Activated CD4-positive, alpha-beta memory T cell treated with anti-CD3 and anti-CD28 coated beads, Interleukin-2, amount 10 ng/mL, durations not matched to agents 7 days and 5 days (primary cell): ENCODE measurements at places on chromosomes 4 and X.

DNA sequence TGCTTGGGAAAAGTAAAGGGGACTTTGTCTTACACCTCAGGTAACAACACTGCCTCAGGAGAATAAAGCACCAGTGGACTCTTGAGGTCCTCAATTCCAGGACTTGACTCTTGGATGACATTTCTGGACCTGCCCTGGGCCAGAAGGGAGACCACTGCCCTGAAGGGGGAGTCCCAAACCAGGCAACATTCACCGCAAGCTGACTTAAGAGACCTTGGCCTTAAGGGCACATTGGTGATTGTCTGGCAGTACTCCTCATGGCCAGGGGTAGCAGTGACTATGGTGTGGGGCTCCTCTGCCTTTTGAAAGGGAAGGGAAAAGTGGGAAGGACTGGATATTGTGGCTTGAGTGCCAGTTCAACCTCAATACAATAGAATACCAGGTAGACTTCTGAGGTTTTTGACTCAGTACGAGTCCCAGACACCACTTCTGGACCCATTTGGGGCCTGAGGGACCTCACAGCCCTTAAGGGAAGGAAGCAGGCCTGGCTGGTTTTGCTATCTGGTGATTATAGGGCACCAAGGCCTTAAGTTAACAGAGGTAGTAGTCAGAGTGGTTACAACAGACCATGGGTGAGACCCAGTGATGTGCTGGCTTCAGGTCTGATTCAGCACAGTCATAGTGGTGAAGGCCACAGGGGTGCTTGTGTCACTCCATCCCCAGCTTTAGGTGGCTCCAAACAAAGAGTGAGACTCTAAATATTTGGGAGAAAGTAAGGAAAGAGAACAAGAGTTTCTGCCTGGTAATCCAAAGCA is 121.2 kb upstream of the TET2 start:
- H3K27me3 ChIP-seq, result peaks cover 6% of the 10 kb centered on the region
- no peak for DNase-seq
- no peak overlapping the region for H3K27ac ChIP-seq

GRCh38 chr4:52751487-52751911 is 274 bp upstream of the ERVMER34-1 start:
- DNase-seq, result no peak
- peaks cover 4% of the 10 kb centered on the region for H3K36me3 ChIP-seq
- peaks cover 10% of the 10 kb centered on the region for H3K4me1 ChIP-seq
- H3K27ac ChIP-seq, result no peak overlapping the region

- peaks cover 34% of the 10 kb centered on the region for H3K4me1 ChIP-seq
- H3K36me3 ChIP-seq, result peaks cover 19% of the 10 kb centered on the region
- no peak for DNase-seq
- no peaks in the 10 kb centered on the region for H3K27me3 ChIP-seq
Measured at GRCh38 chrX:44898411-44899221, 25.6 kb downstream of the KDM6A start.

GRCh38 chrX:35919536-35920309 is at the start of gene CFAP47:
CFAP47 (plus strand) TSS chrX:35919734; CDS start chrX:35919800, 66 bp downstream.
- no peaks in the 10 kb centered on the region for H3K27me3 ChIP-seq
- no peak within 1 kb of the TSS for H3K4me3 ChIP-seq
- H3K27ac ChIP-seq, result no peak within 1 kb of the TSS
- DNase-seq, result no peak
- H3K36me3 ChIP-seq, result no peaks in the 10 kb centered on the region
- no peaks in the 10 kb centered on the region for H3K4me1 ChIP-seq

- H3K4me3 ChIP-seq, result peak within 1 kb of the TSS; percentile 75
- peaks cover 6% of the 10 kb centered on the region for H3K36me3 ChIP-seq
- no peak within 1 kb of the TSS for H3K27ac ChIP-seq
- peaks cover 47% of the 10 kb centered on the region for H3K27me3 ChIP-seq
Measured at GRCh38 chr4:84582988-84583875, at the start of gene CDS1. CDS1 (plus strand) TSS chr4:84583127; CDS start chr4:84583402, 275 bp downstream.

DNA sequence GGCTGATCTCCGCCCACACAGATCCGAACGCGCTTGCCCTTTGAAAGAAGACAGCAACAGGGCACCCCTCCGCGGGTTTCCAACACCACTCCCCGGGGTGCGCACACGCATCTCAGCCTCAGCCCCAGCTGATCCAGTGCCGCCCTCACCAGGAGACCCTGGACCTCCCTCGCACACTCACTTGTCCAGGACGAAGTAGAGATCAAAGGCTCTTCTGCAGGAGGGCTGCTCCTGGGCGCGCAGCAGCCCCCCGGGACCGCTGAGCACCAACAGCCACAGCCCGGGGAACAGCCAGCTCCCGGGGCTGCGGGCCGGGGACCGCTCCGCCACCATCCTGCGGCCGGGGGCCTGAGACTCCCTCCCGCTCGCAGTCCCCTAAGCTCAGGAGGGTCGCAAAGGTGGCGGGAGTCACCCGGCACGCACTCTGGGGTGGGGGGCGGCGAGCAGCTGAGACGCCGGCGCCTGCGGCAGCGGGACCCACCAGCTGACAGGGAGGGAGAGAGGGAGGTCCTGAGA is 743 bp downstream of the ANTXR2 start:
- H3K4me1 ChIP-seq, result peaks cover 71% of the 10 kb centered on the region
- H3K27ac ChIP-seq, result peak overlapping the region; percentile 92
- peak; percentile 59 for DNase-seq
- H3K36me3 ChIP-seq, result peaks cover 56% of the 10 kb centered on the region
- H3K4me3 ChIP-seq, result peak overlapping the region; percentile 87

DNA sequence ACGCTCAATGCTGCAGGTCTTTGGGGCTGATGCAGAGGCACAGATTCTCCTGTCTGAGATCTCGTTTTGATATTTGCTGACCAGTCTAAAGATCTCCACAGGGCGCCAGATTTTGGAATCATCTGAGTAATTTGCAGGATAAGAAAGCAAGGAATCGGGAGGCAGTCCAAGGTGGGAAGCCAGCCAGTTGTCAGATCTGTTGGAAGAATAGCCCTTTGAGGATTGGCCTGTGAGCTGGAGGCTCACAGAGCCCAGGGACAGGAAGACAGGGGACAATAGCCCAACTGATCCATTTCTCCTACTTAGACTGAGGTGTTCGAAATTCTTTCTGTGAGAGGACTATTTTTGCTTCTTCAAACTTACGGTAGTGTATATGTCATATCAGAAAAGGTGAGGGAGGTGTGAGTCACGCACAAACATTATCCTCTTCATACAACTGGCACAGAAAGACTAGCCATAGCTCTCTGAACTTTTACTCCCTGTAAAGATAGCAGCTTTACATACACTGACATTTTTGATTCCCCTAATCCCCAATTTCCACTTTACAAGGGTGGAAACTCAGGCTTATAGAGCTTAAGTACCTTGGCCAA is 8.8 kb downstream of the DIPK2B start:
- no peak overlapping the region for H3K4me3 ChIP-seq
- DNase-seq, result no peak
- H3K27ac ChIP-seq, result no peak overlapping the region
- peaks cover 11% of the 10 kb centered on the region for H3K4me1 ChIP-seq
